Urothelium cell line (cell line): ENCODE measurements at places on chromosomes 3 and 15.

DNA sequence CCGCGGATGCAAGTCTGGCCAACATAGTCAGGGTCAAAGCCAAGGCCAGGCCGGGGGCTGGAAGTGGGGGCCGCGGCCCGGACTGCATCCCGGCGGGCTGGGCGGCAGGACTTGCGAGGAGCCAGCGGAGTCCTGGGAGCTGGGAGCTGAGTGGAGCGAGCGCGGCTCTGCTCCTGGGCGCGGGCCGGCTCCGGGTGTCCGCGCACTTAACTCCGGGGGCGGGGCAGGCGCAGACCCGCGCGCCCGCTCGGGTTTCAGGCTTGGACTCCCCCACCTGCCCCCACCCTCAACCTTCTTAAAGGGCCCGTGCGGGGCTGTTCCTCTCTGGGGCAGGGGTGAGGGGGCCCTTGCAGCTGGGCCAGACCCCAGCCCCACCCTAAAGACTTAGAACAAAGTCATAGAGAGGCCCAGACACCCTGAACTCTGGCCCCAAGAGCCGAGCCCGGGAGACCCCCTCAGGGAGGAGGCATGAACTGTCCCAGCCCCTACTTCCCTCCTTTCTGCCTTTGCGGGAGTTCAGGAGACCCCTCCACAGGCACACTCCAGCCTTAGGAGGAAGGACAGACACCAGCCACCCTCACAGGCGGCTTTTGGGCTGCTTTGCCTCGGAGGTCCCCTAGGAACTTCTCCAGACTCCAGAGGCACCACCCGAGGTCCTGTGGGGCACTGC lies at the start of gene CSPG4:
CSPG4 (minus strand) TSS at position 181 of the 670 bp plus-strand sequence; CDS start at position 88, 93 bp downstream.
- DNase-seq = peak; percentile 87

DNA sequence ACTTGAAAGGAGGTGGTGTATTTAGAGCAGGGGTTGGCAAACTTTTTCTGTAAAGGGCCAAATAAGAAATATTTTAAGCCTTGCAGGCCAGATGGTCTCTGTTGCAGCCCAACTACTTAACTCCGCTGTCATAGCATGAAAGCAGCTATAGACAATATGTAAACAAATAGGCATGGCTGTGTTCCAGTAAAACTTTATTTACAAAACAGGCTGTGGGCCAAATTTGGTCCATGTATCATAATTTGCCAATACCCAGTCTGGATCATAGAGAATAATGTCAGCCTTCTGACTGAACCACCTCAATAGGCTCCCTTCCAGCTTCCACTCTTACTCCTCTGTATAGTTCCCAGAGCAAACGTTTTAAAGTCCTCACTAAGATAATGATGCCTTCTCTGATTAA lies 638.8 kb upstream of the CFAP20DC start:
- DNase-seq = no peak

GRCh38 chr3:40337136-40338108 lies 27.9 kb downstream of the EIF1B start:
- DNase-seq = no peak

DNA sequence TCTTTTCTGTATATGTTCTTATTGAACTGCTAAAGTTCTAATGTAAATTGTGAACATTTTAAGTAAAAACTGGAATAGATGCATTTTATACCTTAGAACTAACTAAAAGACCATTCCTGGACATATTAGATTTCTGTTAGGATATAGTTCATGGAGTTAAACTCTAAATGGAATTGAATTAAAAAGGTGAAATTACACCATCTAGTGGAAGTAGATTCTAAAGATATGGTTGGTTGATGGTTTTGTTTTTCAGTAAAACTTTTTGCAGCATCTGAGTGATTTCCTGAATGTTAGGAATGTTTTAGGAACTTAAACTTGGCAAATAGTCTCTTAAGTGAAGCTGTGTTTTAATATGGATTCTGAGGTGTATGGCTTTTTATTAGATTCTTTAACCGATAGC lies 96.8 kb downstream of the SLMAP start:
- DNase-seq = no peak

- no peak for DNase-seq
Measured at GRCh38 chr3:114496874-114497273, 203.0 kb downstream of the TIGIT start.

DNA sequence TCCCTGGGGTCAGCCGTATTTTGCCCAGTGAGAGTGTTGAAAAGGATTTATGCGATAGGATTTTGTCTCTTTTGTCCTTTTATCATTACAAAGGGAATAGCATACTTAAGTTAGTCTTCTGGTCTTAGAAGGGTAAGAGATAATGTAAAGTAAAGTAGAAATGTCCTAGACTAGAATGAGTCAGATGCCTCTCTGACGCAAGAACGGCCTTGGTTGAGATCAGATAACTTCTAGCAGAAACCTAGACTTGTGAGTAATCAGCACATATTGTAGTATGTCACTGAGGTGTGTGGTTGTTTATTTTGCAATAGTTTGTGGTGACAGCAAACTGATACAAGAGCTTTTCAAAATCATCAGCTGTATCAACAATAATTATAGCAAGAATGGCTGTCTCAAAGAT lies 866.1 kb downstream of the NSUN3 start:
- DNase-seq = peak; percentile 29

DNA sequence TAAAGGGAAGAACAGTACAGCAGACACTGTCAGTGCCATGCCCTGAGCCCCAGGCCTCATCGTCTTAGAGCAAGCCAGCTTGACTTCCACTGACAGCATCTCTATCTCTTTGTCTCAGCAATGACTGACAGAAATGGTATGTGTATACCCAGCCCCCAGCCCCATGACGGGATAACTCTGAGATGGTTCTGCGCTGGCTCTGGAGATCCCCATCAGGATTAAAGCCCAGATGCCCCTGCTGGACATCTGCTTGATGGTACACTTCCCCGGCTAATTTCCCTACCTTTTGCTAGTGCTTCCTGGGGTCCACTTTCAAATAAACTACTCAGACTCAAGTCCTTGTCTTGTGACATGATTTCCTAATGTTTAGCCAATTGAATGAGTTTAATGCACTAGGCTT lies 7.6 kb downstream of the NMNAT3 start:
- no peak for DNase-seq

DNA sequence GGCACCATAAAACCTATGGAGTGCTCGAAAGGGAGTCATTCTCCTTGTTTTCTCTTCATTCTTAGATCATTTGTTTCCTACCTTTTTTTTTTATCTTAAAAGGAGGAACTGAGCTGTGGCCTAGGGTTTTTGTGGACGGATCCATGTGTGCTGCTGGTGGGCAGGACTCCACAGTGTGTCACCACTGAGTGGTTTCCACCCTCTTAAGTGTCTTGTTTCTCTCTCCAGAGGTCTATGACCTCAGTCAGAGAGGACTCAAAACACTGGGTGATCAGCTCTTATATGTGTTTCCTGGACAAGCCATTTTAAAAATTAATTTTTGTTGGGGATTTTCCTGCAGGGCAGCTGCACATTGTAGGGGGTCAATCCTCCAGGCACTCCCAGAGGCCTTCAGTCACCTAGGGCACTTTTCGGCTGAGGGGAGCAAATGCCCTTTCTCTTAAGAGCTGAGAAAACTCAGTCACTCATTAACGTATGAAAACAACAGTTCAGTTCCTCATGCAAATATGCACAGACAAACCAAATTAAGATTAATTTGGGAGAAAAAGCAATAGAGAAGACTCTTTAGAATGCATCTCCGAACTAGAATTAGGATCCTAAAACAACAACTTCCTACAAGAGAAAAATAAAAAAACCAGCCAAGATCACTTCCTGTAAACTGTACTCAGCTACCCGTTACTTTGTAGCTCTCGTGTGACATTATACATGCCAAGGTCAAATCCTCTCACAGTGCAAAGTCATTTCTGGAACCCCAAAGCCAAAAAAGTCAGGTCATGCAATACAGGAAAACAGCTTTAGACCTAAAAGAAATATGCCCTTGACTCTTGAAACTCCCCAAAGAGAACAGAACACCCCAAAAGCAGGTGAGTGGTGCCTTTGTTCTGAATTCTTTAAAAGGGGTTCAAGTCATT lies 27.6 kb upstream of the FAM3D start:
- DNase-seq = no peak

GRCh38 chr3:69409831-69410230 lies 23.9 kb upstream of the FRMD4B start:
- no peak for DNase-seq

DNA sequence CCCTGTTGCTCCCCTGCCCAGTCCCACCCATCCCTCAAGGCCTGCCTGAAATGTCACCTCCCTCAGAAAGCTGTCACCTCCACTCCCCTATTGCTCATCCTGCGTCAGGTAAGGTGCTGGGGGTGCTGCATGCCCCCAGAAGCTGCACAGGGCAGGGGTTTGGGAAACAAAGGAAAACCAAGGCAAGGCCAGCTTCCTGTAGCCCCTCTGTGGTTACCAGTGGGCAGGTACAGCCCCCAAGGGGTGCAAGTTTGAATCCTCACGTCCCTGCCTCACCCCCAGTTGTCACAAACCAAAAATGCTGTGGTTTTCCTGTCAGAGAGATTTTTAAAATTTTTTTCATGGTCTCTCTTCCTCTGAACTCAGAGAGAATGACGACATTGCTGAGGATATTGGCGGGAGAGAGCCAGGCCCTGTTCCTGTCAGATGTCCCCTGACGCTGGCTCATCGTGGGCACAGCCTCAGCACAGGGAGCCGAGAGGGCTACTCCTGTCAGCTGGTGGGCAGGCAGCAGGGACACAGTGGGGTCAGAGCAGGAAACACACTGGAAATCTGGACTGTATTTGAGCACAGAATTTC lies 27.0 kb downstream of the PSTPIP1 start:
- DNase-seq = peak; percentile 71

DNA sequence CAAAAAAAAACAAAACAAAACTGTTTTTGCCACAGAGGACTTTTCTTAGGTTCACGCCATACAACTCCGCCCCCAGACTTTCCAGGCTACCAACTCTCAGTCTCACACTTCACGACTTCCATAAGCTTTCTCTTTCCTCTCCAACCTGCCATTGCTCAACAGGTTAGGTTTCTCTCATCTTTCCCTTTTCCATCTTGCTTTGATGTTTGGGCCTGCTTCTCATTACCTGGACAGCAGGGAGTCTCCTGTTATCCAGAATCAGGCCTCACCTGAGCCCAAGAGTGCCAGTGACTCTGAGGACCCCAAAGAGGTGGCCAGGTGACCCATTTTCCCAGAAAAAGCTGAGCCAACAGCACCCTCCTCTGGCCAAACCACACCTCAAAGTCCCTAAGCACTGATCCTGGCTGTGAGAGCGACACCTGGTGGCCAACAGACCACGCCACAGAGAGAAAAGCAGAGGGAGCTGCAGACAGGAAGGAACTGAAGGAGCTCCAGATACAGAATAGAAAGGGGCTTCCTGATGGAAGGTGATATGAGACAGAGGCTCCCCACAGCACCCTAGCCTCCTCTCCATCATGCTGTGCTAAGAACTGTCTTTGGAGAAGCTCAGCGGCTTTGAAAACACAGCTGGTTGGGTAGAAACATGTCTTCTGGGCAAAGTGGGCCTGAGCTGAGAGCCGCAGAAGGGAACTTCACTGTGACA lies 4.0 kb downstream of the CCDC51 start:
- peak; percentile 87 for DNase-seq

DNA sequence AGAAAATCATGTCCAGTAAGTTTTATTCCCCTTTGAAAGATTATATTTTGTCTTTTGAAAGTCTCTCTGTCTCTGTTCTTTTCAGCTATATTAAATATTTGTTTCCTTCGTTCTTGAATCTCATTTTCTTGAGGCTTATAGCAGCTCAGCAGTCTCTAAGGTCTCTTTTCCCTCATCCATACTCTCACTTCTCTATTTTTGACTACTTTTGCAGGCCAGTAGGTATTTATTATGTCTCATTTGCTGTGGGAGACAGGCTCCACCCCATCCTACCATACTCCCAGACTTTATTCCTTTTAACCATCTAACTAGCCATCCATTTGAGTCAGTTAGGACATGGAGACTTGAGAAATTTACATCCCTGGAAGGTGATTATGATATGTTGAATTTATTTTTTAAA lies 71.0 kb downstream of the FILIP1L start:
- DNase-seq = no peak

GRCh38 chr3:60266444-60266843 lies 984.8 kb downstream of the FHIT start:
- no peak for DNase-seq

- DNase-seq = no peak
Measured at GRCh38 chr3:48477959-48478520, 25.9 kb downstream of the SHISA5 start.

DNA sequence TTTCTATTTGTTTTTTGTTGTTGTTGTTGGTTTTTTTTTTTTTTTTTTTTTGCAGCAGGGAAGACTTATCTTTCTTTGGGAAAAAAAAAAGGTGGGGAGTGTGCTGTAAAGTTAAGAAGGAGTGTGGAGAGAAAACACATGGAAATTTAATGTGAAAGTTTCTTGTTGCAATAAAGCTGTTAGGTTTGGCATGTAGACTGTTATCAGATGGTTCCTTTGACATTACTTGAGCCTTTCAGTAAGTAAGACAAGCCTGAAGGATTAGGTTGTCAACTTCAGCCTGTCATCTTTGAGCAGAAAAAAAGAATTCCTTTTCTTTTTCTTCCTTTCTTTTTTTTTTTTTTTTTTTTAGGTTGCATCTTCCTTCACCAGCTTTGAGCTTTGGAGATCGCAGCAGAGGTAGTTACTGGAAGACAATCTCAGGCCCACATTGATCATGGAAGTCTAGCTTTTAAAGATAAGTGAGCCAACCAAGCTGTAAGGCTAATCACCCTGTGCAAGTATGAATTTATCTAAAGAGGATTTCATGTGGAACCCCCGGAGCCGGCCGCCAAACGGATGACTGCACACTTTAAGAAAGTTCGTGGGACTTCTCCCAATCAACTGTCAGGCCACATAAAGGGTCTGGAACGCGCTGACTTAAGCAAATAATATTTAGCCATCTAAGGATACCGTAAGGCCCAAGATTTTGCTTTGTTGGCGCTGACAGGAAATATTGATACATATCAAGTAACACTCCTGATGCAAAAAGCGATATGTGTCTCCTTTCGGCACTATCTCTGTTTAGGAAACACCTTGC lies 1040.1 kb upstream of the NR2F2 start:
- no peak for DNase-seq

DNA sequence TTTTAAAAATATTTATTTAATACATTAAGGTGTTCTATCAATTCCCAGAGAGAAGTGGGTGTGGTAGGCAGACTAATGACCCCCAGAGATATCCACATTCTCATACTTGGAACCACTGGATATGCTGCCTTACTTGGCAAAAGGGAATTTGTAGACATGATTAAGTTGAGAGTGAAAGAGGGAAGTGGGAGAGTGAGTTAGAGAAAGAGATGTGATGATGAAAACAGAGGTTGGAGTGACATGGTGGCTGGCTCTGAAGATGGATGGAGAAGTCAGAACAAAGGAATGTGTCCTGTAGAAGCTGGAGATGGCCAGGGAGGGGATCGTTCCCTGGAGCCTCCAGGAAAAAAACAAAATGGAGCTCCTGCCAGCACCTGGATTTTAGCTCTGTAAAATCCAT lies 32.0 kb downstream of the TNFAIP8L3 start:
- DNase-seq = no peak

GRCh38 chr3:4884888-4885287 lies 94.3 kb upstream of the BHLHE40 start:
- DNase-seq = no peak

GRCh38 chr15:71373917-71374316 lies 258.6 kb downstream of the THSD4 start:
- no peak for DNase-seq

GRCh38 chr15:50123861-50124557 lies 5.0 kb upstream of the ATP8B4 start:
- DNase-seq = no peak

GRCh38 chr3:50299929-50300680 lies 900 bp upstream of the HYAL3 start:
- no peak for DNase-seq
